RKO (cell line): ENCODE measurements at places on chromosomes 4 and X.

DNA sequence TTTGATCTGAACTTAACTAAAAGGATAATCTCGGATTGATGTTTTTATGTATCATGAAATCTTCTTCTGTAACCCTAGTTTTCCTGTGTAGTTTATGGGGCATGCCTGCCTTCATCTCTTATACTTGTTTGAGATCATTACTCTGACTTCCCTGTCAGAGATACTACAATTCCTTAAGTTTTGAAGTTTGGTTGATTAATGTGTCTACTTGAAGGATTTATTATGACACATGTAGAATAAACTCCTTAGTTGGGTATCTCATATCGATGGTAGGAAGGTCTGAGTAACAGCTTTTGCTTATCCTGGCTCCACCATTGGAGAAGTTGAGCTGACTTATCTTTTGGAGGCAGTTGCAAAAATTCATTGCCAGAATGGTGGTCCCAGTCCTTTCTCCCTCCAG is 46.7 kb downstream of the WWC2 start:
- no peak for DNase-seq

DNA sequence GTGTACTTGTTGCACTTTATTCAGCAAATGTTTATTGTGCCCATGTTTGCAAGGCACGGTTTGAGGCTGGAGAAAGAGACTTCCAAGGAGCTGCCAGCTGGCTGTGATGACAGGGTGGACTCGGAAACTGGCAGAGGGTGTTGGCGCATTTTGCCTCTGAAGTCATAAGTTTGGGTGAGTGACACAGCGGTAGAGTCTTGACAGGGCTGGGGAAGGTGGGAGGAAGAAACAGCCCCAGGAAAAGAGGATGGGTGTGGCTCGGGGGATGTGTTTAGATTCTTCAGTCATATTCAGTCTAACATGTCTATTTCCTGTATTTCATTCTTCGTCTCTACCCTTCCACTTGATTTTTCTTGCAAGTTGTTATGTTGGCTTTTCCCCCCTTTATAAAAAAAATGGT is 77.0 kb upstream of the STOX2 start:
- DNase-seq = no peak

DNA sequence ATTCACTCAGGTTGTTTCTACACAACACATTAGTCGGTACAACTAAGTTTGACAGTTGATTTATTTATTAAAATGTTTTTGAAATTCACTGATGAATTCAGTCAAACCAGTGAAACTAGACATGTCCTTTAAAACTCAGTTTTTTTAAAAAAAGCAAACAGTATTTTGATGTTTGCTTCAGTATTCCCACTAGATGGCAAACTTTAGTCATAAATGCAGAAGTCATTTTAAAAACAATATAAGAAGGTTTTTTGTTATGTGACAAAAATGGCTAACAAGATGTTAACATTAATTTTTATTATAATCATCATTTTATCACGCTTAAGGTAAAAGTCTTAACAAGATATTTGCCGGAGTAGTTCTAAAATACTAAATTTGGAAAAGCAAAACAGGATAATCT is 1337.8 kb upstream of the DIAPH2 start:
- peak; percentile 55 for DNase-seq

DNA sequence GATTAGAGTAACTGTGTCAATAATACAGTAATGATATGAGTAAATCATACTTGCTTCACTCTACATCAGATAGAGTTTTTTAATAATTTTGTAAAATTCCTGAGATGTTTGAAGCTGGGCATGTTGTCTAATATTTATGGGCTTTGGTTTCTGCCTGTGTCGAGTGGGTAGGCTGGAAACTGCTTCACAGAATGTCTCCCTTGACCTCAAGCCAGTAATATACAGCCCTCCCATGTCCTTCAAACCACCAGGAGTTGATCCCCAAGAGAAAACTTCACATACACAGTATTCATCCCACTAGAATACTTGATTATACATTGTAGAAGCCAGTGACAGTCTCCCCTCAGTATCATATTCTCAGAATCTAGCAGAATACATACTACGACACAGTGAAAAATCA is 284.8 kb upstream of the TENM3 start:
- no peak for DNase-seq

DNA sequence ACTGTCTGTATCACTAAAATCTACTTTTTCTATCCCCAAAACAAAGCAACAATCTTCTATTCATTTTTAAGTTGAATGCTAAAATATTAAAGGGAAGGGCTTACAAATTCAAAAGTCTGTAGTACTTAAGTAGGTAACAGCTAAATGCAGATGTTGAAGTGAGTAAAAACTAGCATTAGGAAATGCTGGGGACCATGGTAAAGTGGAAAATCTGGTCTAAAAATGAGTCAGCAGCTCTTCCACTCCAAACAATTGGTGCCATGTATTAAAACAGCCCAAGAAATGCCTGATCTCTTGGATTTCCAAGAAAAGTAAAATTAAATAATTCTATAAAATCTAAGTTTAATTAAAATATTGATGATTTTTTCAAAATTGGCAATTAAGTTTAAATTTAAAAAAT is 73.3 kb upstream of the PPP3CA start:
- no peak for DNase-seq

GRCh38 chr4:127936974-127937373 is 28.0 kb downstream of the MFSD8 start:
- DNase-seq = no peak

DNA sequence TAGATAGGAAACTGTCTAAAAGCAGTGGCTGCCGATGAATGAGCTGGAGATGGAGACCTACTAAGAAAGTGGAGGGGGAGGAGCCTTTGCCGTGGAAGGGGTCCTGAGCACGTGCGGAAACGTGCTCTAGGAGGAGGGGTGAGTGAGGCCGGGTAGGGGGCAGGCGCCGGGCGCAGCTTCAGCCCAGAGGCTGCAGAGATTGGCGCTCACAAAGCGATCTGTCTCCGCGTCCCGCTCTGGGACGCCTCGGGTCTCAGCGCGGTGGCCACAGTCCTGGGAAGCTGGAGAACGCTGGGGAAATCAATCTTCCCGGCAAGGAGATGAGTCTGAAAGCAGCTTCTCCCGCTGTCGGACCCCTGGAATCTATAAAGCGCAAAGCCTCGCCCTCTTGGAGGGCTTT is 444 bp upstream of the ARHGAP6 start:
- no peak for DNase-seq

DNA sequence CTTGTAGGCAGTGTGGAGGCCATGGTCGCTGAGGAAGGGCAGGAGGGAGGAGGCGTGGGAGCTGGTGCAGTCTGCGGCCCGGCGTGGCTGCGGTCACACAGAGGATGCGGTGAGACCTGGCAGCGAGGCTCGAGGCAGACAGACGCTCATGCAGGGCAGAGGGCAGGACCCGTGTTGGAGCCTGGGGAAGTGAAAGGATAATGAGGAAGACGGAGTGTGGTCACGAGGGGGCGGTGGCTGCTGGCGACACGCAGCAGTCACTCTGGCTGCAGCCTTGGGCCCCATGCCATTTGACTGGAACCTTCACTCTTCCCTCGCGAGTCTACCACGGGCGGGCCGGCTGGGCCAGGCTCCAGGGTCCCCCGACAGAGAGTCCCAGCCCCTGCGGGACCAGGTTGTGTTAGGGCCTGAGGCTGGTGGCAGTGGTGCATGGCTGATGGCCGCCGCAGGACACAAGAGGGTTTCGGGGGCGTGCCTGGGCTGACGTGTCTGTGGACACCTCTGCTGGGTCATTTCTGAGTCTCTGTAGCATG is 68.8 kb upstream of the HGFAC start:
- DNase-seq = no peak

DNA sequence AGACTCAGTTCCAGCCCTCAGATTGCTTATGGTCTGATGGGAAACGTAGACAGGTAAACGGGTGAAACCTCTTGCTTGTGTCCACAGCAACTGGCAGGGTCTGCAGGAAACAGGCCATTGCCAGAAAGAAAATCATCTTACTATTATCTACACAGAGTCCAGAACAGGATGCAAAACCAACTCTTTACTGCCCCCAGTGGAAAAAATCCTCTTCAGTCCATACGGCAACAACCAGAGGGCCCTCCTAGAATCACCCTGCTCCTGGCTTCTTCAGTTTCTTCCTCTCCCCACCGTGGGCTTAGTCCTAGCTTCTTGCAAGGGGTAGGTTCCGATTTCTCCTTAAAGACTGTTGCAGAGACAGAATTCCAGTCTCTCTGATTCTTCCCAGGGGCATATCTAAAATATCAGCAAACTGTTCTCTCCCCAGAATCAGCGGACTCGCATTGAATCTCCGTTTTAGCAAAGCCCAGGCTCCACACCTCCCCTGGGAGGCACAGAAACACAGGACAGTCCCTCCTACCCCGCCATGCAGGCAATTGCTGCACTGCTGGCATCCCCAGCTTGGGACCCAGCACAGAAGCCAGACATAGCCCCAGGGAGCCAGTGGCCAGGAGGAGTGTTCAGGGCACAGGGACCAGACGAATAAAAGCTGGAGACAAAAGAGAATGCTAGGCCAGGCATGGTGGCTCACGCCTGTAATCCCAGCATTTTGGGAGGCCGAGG is 41.0 kb upstream of the SH3RF1 start:
- peak; percentile 75 for DNase-seq

- peak; percentile 87 for DNase-seq
Observed at GRCh38 chrX:53441531-53442321, 7.6 kb upstream of the HSD17B10 start.

DNA sequence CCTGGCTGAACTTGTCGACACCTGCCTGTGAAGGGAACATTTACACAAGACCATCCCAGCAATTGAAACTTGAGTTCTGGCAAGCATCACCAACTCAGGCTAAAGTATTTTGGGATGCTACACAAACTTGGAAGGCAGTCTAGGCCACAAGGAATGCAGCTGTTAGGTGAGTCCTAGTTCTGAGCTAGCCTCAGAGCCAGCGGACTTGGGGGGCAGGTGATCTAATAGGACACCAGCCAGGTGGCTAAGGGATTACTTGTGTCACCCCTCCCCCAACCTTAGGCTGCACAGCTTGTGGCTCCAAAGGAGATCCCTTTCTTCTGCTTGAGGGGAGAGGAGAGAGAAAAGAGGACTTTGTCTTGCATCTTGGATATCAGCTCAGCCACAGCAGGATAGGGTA is 62.3 kb upstream of the DKK2 start:
- DNase-seq = no peak

DNA sequence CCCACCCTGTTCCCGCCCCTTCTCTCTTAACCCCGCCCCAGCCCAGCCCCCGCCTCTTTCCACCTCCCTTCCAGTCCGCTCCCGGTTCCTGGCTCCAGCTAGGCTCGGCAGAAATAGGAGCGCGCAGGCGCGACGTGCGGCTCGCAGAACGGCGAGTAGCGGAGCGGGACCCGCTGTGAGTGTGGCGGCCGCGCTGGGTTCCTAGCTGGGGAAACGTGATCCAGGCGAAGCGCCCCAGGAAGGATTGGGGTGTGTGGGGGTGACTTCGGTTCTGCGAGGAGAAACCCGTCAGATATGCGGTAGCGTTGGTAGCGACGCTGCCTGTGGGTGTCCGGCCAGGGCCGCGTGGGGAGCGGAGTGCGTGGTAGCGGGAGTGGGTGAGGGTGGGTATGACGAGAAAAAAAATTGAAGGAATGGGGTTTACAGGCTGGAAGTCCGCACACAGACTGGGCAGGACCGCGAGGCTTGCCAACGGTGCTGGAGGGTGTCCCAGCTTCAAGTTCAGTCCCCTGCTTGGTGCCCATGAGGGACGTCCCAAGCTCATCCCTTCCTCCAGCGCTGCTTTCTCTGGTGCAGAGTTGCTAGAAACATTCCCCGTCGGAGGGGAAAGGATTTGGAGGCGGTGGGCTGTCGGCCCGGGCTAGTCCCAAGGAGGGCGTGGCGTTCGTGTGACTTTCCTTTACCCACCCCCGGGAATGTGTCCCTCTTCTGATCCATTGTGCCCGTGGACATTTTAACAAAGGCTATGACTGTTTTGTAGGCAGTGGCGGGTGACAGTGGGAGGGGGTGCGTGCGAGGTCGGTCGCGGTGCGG is at the start of gene PRRG1:
PRRG1 (plus strand) TSS at position 144 of the 813 bp plus-strand sequence. CDS start 56,886 bp downstream, outside the sequence.
- peak; percentile 77 for DNase-seq

DNA sequence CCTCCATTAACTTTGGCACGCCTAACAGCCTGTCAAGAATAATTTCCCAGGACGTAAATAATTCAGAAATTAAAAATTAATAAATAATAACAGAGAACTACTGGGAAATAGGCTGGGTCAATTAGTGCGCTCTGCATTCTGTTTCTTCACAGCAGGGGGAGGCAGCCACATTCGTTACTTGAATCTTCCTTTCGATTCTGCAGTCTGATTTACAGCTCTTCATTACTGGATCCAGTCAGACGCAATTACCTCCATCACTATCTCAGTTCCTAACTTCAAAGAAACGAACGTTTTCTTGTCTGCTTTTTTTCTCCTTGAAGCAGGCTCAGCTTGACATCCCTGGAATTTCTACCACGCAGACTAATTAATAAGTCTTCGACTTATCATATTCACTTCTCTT is 9.0 kb upstream of the RPL34 start:
- DNase-seq = no peak

GRCh38 chr4:84498935-84499623 is at the start of gene NKX6-1:
TSS of gene NKX6-1 (minus strand) at chr4:84499292. CDS start at chr4:84498228, 1,064 bp downstream.
- DNase-seq = no peak

DNA sequence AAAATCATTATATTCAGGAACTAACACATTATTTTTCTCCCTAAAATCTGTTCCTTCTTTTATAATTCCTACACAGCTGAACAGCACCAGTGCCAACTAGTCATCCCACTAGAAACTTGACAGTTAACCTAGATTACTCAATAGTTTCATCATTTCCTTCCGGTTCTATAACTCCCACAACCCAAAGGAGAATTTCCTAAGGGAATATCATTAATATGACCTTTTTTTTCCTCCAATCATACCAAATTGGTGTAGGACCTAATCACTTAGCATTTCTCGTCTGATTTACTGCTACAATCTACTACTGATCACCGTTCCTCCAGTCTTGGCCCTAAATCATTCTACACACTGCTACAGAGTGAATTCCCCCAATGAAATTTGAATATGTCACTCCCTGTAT is 45.9 kb downstream of the WDFY3 start:
- DNase-seq = peak; percentile 70

- DNase-seq = peak; percentile 24
Observed at GRCh38 chrX:107537815-107538214, 88.4 kb downstream of the FRMPD3 start.

DNA sequence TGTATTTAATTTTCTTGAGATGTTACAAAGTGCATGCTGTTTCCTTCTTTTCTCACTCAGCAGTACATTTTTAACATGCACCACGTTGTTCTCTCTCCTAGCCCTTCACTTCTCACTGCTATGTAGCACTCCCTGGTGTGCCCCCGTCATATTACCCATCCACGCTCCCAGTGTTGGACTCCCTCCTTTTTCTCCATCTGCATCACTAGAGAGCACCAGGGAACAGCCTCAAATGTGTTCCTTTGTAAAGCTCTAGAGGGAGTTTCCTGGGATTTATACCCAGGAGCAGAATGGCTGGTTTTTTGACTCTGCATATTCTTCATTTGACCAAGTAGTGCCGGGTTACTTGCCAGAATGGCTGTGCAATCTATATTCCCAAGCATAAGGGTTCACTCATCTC is 240.3 kb upstream of the ANXA3 start:
- DNase-seq = no peak

- DNase-seq = no peak
Observed at GRCh38 chrX:110163488-110163887, 154.4 kb downstream of the AMMECR1 start.

DNA sequence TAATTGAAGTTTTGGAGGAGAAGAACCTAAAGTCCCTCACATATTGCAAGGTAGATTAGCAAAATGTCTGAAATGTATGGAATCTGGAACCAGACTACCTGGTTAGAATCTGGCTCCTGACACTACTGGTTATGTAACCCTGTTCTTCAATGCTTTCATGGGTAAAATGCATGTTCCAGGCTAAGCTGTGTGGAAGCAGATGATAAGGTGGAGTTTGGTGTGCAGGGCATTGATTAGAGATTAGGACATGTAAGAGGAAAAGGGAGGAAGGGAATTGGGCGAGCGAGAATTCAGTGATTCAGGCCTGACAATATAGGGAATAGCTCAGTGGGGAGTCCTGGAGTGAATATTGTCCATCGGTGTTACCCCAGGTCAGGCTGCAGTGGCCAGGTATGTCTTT is 165.8 kb upstream of the SFRP2 start:
- DNase-seq = no peak
